ENCODE measurements at places on chromosomes 16 and 17.

- DNase-seq = no peak
These were observed 28.6 kb downstream of the GTF3C1 start for GRCh38 chr16:27520982-27521673.

GRCh38 chr16:50209546-50210265 is 56.6 kb downstream of the TENT4B start:
- no peak for DNase-seq

GRCh38 chr17:59396134-59396826 is 64.8 kb downstream of the YPEL2 start:
- DNase-seq = no peak

GRCh38 chr17:7203391-7203790 is 16.2 kb downstream of the DLG4 start:
- DNase-seq = no peak

- peak; percentile 44 for DNase-seq
These were observed 54.6 kb downstream of the ABR start for GRCh38 chr17:1124896-1125787.

GRCh38 chr16:64153718-64154117 is 968.1 kb downstream of the CDH11 start:
- DNase-seq = no peak

- no peak for DNase-seq
These were observed 40.9 kb upstream of the PVALEF start for GRCh38 chr17:81124377-81124776.

DNA sequence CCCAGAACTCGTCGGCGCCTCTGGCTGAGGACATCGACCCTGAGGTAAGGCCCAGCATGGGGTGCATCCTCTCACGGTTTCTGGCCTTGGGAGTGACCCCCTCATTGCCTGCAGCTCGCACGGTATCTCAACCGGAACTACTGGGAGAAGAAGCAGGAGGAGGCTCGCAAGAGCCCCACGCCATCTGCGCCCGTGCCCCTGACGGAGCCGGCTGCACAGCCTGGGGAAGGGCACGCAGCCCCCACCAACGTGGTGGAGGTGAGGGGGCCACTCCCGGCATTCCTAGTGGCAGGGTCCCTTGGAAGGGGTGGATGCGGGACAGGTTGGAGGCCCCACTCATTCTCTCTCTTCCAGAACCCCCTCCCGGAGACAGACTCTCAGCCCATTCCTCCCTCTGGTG is 8.4 kb upstream of the MRPL12 start:
- DNase-seq = no peak

DNA sequence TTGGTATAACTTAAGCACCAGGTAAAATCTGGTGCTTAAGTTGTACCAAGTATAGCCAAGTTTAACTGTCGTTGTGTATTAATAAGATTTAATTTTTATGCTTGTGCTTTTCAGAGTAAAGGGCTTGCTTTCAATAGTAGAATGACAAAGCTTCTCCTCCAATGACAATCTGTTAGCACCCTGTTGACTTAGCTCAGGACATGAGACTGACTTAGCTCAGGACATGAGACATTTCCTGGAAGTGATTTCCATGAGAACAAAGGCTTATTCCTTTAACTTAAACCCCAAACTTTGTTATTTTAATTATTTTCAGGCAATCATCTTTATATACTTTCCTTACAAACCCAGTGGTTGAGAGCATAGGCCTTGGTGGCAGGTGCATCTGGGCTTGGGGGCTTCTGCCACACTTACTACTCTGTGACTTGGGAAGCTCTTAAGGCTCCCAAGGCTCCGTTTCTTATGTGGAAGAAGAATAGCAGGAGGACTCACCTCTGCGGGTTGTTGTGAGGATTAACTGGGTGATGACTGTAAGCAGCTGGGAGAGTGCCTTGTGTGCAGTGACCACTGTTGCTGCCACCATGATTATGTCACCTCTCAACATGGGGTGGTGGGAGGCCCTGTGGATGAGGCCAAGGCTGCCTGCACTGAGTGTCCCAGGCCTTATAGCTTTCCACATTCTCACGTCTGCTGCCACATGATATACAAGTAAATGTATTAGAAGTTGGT is 59.4 kb upstream of the CMIP start:
- no peak for DNase-seq

- no peak for DNase-seq
These were observed 250.1 kb upstream of the PSMD7 start for GRCh38 chr16:74046524-74046923.

DNA sequence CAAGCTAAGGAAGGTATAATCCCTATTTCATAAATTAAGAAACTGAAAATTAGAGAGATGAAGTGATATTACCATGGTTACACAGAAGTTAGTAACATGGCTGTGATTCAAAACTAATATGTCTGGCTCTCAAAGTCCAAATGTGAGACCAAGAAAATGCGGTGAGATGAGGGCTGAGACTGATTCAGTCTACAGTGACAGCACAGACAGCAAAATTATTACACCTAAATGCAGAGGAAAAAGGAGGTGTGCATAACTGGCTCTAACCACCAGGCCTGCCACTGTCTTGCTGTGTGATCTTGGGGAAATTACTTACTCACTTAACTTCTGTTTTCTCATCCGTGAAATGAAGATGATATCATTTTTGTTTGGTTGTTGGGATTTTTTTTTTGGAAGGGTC is 270.0 kb upstream of the SOX9 start:
- no peak for DNase-seq

DNA sequence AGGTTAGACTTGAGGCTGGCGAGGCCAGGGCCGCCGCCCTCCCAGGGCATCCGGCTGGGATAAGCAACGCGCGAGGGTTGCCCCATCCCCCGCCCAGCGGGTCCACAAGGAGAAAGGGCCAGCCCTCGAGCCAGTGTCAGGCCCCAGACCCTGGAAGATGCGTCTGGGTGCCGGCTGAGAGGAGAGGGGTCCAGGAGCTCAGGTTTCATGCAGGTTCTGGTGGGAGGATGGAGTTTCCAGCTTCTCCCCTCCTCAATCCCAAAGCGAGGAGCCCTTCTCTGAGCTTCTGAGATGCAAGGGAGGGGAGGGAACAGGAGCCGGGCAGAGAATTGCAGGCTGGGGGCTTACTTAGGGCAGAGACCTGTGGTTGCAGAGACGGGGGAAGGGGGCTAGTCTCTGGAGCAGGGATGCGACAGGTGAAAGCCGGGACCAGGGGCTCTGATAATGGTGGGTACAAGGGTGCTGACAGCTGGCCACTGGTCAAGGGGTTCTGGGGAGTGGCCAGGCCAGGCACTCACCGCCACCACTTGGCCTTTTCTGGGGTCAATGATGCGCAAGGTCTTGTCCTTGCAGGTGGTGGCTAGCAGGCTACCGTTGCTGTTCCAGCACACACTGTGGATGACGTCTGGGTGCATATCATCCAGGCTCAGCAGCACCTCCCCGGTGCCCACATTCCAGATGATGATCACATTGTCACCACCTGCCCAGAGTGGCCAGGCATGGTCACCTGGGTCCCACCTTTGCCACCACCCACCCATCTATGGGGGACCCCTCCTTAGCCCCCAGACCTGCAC is 4.2 kb downstream of the CORO6 start:
- no peak for DNase-seq

DNA sequence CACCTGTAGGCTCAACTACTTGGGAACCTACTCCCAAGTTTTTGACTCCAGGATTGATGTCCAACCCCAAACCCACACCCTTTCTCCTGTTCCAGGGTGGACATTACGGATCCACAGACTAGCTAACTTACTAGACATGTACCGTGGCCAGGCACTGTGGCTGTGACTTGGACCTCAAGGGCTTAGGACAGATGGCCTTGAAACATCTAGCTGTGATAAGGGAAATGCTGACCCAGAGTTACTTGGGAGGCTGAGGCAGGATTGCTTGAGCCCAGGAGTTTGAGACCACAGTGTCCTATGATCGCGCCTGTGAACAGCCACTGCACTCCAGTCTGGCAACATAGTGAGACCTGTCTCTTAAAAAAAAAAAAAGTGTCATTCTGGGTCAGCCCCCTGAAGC is 4.2 kb downstream of the STARD3 start:
- DNase-seq = no peak

GRCh38 chr16:67456391-67457081 is 24.4 kb downstream of the ATP6V0D1 start:
- DNase-seq = peak; percentile 29

DNA sequence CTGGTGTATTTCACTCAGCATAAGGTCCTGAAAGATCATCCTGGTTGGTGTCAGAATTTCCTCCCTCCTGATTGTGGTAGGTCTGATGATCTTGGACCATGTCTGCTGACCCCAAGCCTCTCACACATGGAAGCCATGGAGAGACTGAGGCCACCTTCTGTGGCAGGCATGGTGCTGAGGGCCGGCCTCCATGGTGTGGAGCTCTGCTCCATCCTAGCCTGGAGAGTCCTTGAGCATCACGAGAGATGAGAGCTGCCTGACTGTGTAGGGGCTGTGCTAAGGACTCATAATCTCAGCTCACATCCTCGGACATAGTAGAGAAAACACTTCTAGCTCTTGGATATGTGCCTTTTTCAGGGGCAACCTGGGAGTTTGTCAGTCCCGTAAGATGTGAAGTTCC is 40.6 kb downstream of the MPRIP start:
- DNase-seq = no peak

DNA sequence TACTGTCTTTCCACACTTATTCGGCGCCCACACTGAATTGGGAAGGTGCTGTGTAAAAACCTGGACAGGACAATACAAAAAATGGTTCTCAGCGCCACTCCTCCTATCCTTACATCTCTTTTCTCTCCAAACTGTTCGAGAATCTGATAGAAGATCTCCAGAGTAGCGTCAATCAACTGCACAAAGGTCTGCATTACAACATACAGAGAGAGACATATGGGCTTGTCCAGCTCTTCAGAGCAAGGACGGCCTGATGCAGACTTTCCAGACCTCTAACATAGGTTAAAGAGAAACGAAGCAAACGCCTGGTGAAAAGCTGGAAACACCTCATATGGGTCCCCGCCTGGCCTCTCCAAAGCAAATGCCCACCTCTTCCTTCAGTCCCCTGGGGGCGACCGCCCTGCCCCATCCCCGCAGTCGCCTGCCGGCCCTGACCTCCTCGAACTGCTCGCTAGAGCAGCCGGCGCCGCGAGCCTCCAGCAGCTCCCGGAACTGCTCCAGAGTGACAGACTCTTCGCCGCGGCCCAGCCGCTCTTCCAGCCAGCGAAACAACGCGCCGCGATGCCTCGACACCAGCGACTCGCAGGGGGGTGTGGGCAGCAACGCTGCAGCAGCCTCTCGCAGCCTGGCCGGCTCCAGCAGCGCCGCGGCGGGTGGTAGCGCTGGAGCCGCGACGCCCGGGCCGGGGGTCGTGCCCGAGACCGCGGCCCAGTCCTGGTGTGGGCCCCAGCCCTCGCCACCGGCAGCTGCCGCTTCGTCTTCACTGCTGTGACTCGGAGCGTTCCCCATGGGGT is 526 bp downstream of the ZZEF1 start:
- no peak for DNase-seq

DNA sequence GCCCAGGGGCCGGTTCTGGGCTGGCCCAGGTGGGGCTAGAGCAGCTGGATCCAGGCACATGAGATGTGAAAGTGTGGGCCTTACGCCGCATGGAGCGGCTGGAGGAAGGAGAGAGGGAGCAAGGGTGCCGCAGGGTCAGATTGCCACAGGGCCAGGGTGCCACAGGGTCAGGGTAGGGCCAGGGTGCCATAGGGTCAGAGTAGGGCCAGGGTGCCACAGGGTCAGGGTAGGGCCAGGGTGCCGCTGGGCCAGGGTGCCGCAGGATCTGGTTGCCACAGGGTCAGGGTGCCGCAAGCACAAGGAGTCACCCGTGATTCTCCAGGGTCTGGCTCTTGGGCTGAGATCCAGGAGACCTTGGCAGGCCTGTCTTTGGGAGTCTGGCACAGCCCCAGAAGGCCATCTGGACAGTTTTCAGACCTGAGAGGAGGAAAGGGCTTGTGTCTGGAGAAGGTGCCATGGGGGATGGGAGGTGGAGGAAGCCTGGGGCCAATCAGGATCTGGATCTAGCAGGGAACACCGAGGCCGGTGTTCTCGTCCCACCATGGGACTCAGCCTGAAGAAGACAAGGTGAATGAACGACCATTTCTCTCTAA is 13.1 kb upstream of the LASP1NB start:
- no peak for DNase-seq

- DNase-seq = no peak
These were observed 59.1 kb downstream of the PDPK1 start for GRCh38 chr16:2596747-2597559.

DNA sequence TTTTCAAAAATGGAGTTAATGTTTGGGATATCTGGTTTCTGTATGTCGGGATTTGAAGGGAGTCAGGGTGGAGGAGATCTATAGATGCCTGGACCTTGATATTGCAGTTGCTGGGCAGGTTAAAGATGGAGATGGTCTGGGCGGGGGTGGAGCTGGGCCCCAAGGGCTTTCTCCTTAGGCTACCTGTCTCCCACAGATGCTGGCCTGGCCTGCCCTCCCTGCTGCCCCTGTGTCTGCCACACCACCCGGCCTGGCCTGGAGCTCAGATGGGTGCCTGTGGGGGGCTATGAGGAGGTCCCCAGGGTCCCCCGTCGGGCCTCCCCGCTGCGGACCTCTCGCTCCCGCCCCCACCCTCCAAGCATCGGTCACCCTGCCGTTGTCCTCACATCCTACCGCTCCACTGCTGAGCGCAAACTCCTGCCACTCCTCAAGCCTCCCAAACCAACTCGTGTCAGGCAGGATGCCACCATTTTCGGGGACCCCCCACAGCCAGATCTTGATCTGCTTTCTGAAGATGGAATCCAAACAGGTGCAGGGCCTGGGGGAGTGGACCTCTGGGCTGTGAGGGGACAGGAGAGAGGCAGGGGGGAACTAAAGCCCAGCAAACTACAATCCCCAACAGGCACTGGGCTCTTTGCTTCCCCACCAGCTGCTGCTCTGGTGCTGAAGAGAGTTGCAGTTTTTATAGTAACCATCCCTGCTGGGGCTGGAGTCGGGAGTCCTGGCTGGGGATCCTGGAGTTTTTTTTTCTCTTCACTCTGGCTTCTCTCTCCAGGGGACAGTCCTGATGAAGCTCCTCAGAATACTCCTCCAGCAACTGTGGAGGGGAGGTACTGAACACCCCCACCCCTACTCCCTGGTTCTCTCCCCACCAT is 2.9 kb downstream of the ARHGEF15 start:
- DNase-seq = no peak

DNA sequence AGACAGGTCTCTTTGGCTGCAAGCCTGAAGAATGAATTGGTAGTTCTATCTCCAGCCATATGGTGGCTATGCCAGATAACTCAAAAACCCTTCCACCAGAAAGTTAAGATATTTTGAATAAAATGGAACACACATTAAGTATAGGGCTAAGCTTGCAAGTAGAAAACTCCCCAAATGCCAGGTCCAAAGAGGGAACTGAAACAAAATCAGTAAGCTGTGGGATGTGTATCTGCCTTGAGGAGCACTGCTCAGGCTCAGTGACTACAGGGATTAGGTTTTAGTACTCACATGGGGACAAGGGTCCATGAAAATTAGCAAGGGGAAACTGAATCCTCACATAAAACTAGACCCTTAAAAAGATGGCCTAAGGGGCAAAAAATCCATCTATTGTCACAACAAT is 115.7 kb upstream of the PMFBP1 start:
- DNase-seq = no peak
